ENCODE measurements at places on chromosomes 7 and 10.

DNA sequence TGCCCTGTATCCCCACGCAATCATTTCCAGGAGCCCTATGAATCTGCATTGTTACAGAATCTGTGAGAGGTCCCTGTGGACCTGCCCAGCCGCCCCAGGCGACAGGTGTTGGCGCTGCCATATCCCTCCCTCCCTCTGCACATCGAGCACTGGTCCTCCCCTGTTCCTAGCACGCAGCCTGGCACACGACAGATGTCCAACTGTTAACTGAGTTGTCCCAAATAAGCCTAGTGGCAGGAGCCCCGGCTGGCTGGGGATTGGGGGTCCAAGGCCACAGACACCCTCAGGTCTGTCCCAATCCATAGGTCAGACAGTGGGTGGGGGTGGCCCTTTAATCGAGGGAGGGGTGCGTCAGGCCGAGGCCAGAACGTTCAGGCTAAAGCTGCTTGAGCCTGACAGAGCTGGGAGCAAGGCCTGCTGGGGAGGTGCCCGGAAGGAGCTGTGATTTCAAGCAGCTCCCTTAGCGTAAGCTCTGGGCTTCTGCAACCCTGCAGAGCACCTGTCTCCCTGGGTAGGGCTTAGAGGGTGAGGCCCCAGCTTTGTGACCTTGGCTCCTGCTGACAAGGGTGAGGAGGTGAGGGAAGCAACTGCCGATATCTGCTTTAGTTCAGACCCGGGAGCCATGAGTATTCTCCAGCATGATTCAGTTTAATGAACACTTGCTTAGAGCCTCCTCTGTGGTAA, 40.1 kb downstream of the ADRA2A start:
- DNase-seq: no peak

DNA sequence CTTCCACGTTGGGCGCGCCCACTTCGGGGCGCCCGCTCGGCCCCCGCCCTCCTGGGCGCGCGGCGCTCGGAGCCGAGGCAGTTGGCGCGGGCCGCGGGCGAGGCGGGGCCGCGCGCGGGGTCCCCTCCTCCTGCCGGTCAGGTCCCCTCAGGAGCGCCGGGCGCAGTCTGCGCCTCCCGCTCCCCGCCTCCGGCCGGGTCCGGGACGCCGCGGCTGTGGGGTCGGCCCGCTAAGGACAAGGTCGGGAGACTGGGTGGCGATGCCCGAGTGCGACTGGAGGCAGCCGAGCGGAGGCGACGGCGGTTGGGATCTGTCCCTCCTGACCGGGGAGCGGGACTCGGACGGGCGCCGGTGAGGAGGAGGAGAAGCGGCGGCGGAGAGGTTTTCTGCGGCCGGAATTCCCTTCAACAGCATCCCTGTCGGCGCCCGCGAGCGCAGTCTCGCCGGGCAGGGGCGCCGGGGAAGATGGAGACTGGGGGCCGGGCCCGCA, at the start of gene ATRNL1:
TSS of gene ATRNL1 (plus strand) at position 80 of the 490 bp plus-strand sequence. CDS start at position 466, 386 bp downstream.
- peak; percentile 63 for DNase-seq

DNA sequence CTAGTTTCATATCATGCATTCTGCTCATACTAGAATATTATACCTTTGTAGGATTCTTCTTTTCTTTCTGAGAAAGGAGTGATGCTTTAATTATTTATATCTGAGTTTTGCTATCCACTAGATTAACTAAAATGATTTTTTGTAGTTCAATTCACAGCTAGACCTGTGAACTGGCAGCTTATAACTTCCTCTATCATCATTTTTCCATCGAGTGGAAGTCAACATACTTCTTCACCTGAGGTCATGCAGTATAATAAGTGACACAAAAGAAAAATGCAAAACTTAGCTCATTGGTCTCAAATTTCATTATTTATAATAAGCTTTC, 8.0 kb downstream of the LRRN3 start:
- no peak for DNase-seq

- DNase-seq: peak; percentile 52
Measured at GRCh38 chr7:140638173-140638791, 2.3 kb downstream of the DENND2A start.

DNA sequence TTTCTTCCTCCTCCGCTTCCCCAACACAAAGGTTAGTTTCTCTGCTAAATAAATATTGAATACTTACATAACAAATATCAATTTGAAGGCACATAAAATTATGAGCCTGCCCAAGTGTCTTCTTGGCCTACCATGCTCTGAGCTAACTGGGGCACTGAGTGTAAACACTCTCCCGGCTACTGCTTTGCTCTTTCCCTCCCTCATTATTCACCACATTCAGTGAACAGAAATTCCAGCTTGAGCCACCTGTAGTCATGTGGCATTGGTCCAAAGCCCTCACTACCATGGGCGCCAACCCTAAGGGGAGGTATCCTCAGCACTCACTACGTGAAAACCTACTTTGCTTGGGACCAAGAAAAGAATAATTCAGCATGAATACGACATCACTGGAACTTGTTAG, 409.0 kb downstream of the KCNMA1 start:
- DNase-seq: no peak

DNA sequence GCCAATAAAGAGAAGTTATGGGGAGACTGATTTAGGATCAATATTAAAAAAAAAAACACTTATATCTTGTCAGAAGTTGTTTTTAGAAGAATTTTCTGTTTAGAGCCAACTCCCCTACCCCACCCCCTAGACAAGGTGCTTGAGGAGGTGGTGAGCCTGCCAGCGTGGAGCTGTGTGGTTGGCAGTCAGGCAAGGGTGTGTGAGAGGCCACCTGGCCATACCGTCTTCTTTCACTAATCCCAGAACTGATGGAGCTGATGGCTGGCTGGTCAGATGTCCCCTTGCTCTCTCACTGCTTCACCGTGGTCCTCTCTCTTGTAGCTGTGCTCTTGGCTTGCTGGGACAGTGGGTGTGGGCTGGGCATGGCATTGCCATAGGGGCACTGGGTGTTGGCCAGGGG, 34.3 kb downstream of the NACAD start:
- no peak for DNase-seq

GRCh38 chr7:46651070-46651469, 730.0 kb upstream of the IGFBP3 start:
- no peak for DNase-seq

DNA sequence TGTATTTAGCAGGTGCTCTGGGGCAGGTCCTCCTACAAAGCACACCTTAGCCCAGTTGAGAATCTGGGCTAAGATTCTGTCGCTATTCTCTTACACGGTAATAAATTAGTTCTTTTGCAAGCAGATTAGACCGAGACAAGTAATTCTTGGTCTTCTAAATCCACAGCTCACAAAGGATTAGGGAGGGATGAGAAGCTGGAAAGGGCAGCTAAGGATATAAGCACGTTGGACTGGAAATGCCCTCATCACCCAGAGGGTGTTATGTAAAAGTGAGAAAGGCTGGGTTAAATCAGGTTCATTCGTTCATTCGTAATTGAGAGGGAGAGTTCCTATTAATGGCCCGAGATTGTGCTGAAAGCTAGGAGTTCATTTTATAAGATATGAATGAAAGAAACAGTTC, 41.8 kb downstream of the PFKFB3 start:
- no peak for DNase-seq

- no peak for DNase-seq
Measured at GRCh38 chr7:49791088-49791741, 17.8 kb downstream of the VWC2 start.

DNA sequence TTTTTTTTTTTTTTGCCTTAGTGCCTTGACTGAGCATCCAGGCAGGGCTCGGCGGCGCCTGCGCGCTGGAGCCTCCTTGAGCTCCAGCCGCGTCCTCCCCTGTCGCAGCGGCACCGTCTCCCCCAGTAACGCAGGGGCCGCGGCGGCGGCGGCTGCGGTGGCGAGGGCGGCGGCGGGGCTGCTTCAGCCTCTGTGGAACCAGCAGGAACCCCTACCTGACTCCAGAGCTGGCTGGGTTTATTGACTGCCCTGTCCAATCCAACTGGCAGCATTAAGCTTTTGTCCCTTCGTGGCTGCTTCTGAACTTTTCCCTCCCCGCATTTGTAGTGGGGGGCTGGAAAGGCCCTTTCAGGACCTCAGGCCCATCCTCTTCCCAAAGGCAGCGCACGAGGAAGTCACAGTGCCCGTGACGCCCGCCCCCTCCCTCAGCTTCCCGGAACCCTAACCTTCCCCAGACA, at the start of gene GPR85:
TSS of gene GPR85 (minus strand) at position 397 of the 458 bp plus-strand sequence. CDS start 2,106 bp downstream, outside the sequence.
- peak; percentile 90 for DNase-seq

DNA sequence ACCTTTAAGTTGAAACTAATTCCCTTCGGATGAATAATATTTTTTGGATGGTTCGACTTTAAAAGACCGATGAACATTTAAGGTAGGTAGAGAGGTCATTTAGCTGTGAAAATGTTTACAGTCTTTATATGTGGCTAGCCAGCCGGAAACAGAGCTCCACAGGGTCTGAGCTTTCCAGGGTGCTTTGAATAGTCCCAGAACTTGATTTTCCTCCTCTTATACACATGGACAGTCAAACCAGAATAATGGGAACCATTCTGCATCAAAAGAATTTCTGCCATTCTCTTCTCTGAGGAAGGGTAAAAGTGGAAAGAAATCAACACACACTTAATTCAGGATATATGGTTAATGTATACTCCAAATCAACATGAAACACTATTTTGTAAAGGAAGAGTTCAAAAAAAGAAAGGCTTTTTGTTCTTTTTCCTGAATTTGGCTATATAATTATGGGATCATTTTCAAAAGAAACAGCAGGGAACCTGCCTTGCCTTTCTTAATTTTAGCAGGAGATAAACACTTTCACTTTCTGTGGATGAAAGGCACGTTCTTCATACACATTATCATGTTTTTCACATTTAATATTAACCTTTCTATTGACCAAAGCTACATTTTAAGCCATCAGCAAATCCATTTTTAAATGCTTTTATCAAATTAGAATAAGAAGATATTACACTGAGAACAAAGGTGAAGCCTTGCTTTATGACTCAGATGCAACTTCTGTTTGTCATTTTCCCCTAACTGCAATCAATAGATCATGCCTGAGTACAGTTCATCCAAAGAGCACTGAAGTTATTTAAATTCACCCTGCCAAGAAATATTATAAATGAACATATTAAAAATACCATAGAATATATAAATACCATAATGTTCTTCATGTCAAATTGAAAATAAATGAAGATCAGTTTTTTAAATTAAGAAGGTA, 307.3 kb downstream of the THSD7A start:
- no peak for DNase-seq

DNA sequence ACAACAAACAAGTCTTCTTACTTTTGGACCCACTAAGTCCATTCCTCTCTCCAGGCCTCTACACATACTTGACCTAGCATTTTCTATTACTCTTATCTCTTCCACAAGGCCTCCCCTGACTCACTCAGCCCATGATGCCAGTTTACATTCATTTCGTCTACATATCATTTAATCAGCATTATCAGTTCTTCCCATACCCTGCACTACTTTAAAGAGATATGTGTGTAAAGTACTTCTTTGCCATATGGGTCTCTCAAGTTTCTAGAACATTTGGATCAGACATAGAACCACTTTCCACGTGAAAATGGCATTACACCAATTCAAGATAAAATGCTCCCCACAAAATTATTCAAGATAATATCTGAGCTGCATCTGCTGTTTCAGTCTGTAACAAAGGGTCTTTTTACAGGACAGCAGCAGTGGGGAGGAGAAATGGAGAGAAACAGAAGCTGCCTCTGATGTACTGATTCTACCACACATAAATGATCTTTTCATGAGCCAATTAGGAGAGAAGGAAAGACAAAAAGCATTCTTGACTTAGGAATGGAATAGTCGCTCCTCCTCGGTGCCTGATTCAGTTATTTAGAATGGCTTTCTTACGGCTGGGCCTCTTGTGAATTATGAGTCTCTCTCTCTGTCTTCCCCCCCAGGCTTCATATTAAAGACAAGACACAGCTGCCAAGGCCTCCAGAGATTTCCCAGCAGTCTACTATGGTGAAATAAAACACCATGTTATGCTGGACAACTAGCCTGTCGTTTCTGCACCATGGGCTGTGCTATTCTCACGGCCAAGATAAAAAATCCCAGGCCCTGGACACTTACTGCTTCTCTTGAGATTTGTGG, 46.9 kb upstream of the SEPTIN7 start:
- DNase-seq: no peak

- no peak for DNase-seq
Measured at GRCh38 chr7:3805151-3805550, 504.1 kb downstream of the SDK1 start.

- DNase-seq: no peak
Measured at GRCh38 chr10:97729014-97729413, 7.9 kb upstream of the ZFYVE27 start.

GRCh38 chr10:119602241-119603095, 5.7 kb upstream of the TIAL1 start:
- peak; percentile 45 for DNase-seq

DNA sequence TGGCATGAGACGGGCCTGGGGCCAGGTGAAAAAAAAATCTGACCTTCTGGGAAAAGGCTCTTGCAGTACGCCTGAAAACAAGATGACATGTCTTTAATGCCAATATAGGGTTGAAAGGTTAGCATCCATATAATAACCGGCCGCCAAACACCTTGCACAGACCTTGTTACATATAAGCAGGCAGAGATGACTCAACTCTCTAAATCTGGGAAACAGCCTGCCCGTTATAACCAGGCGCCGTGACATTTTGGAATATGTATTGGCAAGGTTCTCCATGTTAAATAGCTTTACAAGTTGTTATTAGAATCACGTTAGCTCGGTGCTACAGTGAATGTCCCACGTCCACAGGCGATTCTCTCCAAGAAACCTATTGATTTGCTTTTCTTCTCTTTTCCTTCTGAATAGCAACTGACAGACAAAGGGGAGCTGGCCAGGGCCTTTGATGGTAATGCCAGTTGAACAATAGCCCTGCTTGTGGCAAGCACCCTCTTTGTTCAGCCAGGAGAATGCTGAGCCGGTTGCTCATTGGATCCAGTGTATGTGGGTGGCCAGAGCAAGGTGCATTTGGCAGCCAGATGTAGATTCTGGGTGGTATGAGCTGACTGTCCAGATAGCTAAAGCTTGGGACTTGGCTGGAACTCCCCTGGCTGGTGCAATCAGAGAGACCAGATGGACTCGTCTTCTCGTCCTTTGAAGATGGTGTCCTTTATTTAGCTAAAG, 80.1 kb upstream of the AUTS2 start:
- DNase-seq: peak; percentile 62

- no peak for DNase-seq
Measured at GRCh38 chr10:30705625-30706149, 76.1 kb upstream of the LYZL2 start.

GRCh38 chr7:25583621-25584020, 355.3 kb upstream of the NPVF start:
- DNase-seq: no peak
